ENCODE measurements at places on chromosomes 13 and 19.

DNA sequence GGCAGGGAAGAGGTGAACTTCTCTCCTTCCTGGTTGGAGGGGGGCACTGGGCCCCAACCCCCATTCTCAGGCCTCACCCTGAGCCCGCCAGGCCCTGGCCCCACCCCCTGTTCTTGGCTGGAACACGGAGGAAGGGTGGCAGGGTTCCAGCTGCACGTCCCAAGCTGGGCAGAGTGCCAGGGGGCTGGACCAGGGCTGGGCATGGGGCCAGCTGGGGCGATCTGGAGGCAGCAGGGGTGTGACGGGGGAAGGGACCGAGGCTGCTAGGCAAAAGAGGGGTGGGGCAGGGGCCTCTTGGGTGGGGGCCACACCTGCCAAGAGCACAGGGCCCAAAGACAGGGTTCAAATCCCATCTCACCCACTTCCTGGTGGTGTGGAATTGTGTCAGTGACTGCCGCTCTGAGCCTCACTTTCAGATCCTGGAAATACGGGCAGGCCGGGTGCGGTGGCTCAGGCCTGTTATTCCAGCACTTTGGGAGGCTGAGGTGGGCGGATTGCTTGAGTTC is 2.2 kb downstream of the HIF3A start:
- no peak for DNase-seq

GRCh38 chr19:35059006-35059798 is 17.7 kb downstream of the HPN start:
- no peak for DNase-seq

DNA sequence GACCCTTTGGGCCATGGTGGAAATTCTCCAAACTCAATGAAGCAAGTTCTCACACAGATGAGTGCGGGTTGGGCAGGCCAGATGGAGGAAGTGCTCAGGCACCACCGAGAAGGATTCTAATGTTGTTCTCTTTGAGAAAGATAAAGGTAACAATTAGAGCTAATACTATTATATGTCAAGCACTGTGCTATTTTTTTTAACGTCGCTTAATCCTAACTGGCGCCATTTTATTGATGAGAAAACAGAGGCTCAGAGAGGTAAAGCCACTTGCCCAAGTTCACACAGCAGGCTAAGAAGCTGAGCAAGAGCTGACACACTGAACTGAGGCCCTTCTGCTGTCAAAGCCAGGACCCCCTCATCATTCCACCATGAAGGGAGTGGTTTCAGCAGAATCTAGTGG is 1.0 kb downstream of the FBL start:
- no peak for DNase-seq

- no peak for DNase-seq
Measured at GRCh38 chr13:76216729-76217128, 580.6 kb downstream of the LMO7 start.

- no peak for DNase-seq
Measured at GRCh38 chr19:45444318-45445041, 20.8 kb upstream of the ERCC1 start.

DNA sequence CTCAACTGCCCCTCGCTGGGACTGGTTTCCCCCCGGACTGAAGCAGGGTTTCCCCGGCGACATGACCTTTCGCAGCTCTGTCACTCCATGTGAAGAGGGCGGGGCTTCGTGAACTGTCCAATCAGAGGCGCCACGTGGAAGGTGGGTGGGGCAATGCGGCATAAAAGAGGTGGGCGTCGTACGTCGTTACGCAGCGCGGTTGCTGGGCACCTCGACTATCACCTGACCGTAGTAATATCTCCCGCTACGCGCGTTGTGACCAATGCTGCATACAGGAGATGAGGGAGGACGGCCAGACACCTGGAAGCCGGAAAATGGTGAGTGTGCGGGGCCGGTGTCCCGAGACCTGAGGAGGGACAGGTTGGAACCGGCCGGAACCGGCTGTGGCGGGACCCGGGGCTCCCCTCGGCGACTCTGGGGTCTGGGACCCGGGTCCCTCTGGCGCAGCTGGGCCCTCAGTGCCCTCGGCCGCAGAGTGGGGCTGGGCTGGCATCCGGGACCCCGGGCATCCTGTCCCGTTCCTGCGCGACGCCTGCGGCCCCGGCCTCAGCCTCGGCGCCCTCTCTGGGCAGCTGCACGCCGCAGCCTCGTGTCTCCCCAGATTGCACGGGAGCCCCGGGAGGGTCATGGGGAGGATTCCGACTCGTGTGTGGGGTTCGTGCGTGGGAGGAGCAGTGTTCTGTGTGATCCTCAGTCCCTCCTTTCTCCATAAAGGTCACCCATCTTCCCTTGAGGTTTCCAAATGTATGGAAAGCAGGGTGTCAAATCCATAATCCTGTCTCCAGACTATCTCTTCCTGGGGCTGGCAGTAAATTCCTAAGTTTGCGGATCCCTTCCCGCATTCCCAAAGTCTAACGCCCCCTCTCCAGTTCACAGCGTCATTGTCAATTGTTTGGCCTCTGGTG is 32.2 kb downstream of the ZNF136 start:
- DNase-seq: no peak

DNA sequence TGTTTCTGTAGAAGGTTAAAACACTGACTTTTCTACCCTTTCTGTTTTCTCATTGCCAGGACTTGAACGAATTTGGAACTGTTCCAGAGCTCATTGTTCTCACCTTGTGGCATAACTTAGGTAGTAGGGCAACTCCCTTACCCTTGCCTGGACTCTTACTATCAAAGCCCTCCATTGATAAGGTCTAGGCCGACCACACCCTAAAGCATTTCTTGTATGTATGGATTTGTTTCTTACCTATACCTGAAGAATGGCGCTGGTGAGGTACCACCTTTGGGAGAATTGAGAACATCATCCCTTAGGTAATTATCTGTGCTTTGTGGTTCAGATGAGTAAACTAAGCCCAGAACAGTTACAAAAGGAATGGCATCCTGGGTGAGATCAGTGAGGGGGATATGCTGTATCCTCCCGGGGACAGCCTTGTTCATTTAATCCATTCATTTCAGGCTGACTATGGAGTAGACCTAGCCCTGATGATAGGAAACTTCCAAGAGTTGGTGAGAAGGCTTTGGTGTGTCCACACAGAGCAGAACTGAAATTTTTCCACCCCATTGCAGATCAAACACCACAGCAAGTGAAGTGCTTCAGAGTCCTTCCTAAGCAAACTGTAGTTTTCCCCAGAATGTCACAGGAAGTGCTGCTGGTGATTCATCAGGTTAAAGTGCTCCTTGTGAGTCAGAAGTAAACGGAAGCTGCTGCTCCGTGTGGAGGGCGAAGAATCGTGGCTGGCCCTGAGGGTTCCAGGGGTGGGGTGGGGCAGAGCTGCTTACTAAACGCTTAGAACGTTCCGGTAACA is 113.0 kb downstream of the TEX26 start:
- DNase-seq: peak; percentile 76

DNA sequence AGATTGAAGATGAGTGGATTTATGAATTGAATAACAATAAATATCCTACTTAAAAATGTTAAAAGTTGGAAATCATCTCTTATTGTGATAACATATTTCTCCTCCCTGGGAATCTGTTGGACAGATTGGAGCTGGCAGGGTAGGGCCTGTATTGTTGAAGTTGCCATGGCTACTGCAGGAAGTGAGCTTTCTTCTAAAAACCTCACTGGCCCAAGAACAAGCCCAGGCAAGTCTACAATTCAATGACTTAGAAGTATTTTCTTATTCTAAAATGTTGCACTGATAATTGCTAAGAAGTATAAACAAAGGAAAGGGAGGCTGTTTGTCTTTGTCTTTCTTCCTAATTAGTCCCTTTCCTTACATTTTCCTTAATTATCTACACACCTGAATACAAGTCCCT is 112.1 kb downstream of the DLEU7 start:
- peak; percentile 57 for DNase-seq

GRCh38 chr13:97719736-97720135 is 233.7 kb upstream of the IPO5 start:
- DNase-seq: no peak

GRCh38 chr13:97753942-97754670 is 199.4 kb upstream of the IPO5 start:
- no peak for DNase-seq

DNA sequence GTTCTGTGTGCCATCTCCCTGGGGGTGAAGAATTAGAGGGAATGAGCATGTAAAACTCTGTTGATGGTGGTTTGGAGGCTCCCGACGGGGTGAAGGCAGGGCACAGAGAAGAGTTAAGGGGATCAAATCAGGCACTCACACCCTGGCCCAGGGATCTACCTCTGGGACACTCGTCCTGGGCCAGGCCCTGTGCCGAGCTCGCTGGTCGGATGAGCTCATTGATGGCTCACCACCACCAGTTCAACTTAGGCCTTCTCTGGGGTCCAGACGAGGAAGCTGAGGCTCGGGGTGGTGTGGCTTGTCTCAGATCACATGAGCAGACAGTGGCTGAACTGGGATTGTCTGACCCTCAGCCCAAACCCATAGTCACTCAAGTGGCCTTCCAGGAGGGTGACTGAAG is 1.6 kb downstream of the NACC1 start:
- no peak for DNase-seq

DNA sequence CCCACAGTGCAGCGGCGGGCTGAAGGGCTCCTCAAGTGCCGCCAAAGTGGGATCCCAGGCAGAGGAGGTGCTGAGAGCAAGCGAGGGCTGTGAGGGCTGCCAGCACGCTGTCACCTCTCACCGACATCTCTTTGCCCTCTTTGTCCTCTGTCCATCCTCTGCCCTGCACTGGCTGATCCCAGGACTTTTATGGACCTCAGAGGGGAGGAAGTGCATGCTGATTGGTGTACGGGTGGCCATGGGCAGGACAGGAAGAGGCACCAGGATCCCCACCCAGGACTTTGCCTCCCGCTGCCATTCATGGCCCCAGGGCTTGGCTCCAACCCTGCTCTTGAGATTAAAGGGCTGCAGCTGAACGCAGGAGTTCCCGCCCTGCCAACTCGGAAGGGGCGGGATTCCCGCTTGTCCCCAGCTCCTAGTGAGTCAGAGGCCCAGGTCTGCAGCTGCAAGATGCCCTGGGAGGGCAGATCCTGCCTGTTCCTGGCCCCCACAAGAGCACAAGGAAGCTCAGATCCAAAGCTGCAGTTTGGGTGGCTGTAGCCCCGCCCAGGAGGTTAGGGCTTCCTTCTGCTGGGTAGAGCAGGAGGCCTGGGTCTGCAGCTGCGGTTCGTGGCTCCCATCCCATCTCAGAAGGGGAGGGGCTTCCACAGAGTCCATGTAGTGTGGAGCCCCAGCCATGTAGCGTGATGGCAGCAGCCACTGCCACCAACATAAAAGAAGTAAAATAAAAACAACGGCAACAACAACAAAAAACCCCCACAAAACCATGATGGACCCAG is 1716.7 kb downstream of the SLITRK1 start:
- DNase-seq: no peak

Data from AG09309 (cell line).